Stimulated activated CD4-positive, alpha-beta T cell treated with anti-CD3 and anti-CD28 coated beads, TNF-alpha, amount 100 ng/mL, for 4 hours (primary cell): ENCODE measurements at places on chromosomes 12 and 14.

- no peak for DNase-seq
These were observed 9.1 kb downstream of the FIGNL2 start for GRCh38 chr12:51839310-51839947.

- DNase-seq = no peak
These were observed 26.4 kb downstream of the FAM222A start for GRCh38 chr12:109739747-109740693.

GRCh38 chr12:127677537-127678131 lies 589.3 kb upstream of the TMEM132C start:
- DNase-seq = peak; percentile 8

DNA sequence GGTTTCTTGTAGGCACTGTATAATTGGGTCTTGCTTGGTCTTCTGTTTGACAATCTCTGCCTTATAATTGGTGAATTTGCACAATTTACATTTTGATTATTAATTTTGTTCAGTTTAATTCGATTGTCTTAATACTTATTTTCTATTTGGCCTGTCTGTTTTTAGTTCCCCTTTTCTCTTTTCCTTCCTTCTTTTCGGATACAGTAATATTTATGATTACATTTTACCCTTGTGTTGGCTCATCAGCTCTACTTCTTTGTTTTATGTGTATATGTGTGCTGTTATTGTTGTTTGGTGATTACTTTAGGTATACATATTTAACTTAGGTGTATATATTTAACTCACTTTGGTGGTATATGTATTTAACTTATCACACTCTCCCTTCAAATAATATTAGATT lies 12.8 kb upstream of the BEGAIN start:
- DNase-seq = no peak

GRCh38 chr14:39265806-39266524 lies 32.2 kb downstream of the MIA2 start:
- no peak for DNase-seq

DNA sequence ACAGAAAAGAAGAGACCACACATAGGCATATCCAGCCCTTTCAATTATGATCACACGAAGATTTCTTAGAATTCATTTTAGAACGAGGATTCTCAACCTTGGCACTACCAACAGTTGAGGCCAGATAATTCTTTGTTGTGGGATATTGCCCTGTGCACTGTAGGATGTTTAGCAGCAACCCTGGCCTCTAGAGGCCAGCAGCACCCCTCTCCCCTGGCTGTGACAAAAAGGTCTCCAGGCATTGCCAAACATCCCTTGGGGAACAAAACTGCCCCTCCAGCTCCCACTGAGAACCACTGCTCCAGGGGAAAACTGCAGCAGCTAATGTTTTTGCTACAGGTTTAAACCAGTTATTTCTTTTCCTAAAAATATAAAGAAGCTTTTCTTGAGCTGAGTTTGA lies 7.1 kb downstream of the NT5DC3 start:
- no peak for DNase-seq

DNA sequence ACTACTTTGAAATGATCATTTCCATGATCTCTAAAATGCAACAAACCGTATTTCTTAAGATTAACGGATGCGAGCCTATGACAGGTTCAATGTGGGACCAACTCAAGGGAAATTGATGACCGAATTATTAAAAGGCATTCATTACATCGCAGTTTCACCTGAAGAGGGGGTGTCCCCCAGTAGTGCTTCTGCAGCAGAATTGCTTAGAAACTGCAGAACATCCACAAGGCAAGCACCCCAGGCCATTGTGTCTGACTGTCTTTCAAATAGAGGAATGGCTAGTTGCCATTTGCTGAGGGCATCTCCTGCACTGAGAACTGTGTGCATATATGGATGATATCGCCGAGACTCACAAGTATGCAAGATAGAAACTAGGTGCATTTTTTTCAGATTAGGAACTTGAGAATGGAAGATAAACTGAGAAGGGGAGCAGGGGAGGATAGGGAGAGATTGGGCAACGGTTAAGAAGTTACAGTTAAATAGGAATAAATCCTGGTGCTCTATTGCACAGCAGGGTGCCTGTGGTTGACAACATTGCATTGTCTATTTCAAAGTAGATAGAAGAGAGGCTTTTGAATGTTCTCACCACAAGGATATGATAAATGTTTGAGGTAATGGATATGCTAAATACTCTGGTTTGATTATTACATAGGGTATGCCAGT lies 234.3 kb upstream of the PLEKHG7 start:
- DNase-seq = no peak

GRCh38 chr12:105559310-105559709 lies 228.8 kb downstream of the C12orf75 start:
- no peak for DNase-seq

DNA sequence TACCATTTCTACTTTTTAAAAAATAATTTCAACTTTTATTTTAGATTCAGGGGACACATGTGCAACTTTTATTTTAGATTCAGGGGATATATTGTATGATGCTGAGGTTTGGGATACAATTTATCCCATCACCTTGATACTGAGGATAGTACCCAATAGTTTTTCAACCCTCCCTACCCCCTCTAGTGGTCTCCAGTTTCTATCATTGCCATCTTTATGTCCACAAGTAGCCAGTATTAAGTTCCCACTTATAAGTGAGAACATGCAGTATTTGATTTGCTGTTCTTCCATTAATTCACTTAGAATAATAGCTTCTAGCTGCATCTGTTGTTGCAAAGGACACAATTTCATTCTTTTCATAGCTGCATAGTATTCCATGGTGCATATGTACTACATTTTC lies 162.5 kb downstream of the ANKS1B start:
- DNase-seq = no peak

DNA sequence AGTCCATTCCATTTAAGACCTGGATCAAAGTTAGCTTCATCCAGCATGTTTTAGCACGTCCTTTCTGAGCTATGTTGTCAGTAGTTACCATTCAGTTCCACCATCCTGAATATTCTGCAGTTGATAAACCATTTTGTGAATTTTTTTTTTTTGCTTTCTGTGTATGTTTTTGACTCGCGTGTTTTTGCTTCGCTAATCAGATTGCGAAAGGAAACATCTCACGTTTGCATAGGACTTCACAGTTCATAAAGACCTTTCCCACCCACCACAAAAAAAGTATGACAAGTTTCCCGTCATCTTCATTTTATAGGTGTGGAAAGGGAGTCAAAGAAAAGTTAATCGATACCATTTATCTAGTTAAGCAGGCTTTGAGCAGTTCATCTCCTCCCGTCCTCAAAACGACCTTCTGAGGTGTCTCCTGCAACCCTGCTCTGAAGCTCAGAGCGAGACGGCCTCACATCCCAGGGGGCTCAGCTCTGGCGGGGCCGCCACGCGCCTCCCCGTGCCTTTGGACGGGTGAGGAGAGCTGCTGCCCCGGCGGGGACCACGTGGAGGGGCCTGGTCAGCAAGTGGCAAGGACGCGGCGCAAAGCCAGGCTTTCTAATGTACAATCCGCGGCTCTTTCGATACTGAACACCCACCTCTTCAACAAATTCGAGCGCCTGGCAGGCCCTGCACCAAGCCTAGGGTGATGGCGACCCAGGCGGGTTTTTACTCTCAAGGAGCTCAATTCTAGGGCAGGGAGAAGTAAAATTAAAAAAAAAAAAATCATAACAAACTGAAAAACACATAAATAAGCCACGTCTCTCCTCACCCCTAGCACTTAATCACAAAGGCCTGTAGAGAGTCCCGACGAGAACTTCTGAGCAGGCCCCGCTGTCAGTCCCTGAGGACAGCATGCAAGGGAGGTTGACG lies 988 bp upstream of the TMEM263 start:
- DNase-seq = peak; percentile 3

DNA sequence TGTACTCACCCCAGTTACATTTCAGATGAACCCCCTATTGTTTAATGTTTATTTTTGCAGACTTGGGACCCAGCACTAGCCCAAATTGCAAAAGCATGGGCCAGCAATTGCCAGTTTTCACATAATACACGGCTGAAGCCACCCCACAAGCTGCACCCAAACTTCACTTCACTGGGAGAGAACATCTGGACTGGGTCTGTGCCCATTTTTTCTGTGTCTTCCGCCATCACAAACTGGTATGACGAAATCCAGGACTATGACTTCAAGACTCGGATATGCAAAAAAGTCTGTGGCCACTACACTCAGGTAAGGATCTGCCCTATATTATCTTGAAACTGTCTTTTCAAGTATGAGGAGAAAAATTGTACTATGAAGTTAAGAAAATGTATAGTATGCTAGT lies 1.2 kb downstream of the GLIPR1 start:
- DNase-seq = no peak

DNA sequence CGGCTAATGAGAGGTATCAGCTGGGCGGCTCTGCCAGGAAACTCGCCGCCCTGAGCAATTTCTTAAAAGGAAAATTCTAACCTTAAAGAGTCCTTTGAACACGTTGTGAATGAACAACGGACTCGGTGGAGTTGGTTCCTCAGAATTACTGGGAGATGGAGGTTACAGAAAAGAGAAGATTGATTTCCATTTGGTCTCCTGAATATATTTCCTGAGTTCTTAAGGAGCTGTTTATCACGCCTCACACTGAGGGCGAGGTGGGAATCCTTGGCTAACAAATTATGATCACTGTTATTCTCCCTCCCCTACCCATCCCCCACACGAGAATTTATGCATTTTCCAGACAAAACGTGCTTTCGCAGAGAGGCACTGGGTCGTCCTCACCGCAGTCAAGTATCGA lies 194.5 kb upstream of the C14orf180 start:
- DNase-seq = no peak

DNA sequence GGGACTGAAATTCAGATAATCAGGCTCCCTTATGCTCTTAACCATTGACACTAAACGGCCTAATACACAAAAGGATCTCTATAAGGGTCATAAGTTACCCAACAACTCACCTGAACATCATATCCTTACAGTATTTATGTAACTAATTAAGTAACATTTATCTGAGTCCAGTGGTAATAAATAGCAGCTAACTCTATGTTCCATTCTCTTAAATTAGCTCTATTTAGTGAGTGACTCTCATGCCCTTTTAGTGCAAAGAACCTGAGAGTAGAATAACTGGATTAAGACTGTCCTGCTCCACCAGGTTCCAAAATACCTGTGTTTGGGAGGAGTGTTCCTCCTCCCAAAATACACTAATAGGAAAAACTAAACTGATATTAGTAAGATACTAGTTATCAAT lies 9.8 kb downstream of the SCAF11 start:
- DNase-seq = no peak

DNA sequence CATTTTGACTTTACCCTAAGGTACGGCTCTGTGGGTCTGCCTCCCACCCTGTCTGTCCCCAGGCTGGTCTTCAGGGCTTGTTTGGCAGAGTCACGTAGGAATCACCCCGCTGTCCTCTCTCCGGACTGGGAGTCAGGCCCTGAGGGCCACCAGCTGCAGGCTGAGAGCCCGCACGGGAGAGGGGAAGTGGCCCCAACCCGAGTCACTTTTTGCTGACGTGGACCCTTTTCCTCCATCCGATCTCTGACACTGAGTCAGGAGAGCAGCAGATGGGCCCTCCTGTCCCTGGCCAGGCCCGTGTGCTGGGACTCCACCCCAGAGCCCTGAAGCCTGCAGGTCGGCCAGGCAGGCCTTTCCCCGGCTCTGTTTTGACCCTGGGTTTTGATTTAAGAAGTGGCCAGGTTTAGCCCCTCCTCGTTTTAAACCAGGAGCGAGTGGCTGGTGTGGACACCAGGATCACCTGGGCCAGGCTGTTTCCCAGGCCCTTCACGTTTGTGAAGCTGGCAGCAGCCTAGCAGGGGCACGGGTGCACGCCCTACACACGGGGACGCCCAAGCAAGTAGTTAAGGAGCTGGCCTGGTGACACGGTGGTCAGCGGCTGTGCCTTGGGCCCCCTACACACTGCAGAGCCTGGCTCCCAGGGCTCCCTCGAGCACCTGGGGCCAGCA lies 12.5 kb upstream of the TEX22 start:
- no peak for DNase-seq

DNA sequence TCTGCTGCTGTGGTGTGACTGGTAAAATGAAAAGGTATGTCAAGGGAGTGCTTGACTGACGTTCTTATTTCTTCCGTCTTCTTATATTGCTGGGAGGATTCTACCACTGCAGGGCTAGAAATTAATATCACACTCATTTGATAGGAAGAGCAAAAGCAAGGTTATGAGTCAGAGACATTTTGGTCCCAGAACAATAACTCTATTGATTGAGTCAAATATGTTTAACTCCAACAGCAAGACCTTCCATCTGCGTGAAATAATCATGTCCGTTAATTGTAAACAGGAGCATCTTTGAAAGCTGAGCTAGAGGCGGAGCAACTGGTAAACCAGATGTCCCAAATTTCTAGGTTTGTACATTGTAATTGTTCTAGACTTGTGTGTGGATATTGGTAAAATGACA lies 1293.6 kb downstream of the AACS start:
- DNase-seq = no peak

- no peak for DNase-seq
These were observed 336.4 kb upstream of the E2F7 start for GRCh38 chr12:77401770-77402081.

- DNase-seq = no peak
These were observed 119.0 kb upstream of the SLC38A4 start for GRCh38 chr12:46944771-46945170.

- no peak for DNase-seq
These were observed 23.0 kb upstream of the ACTN1 start for GRCh38 chr14:69002069-69002468.

DNA sequence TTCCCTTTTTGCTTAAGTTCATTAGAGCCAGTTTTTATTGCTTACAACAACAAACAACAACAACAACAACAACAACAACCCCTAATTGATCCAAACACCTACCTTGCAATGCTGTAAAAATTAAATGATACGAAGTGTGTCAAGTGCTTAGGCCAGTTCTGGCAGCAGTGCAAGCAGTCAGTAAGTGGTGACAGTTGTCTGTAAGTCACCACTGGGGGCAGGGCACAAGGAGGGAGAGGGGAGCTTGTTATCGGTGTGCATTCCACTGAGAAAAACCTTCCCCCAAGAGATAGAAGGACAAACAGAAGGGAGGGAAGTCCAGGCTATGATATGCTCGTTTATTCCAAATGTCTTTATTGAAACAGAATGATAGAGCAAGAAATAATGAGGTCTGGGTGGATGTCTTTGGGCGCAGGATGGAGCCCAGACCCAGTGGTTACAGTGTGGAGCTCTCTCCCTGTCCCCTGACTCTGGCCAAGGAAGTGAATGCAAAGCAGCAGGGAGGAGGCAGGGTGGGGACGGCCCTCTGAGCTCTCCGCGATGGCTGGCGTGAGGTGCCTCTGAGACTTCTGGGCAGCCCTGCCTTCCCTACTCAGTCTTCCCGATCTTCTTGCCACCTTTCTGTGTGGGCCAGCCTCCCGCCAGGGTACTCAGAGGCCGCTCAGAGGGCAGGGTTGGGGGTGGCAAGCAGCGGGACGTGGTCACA lies 6.5 kb downstream of the SLC22A17 start:
- no peak for DNase-seq

GRCh38 chr12:28457785-28458184 lies 267.5 kb downstream of the CCDC91 start:
- DNase-seq = no peak

GRCh38 chr12:109467978-109468676 lies 9.0 kb downstream of the KCTD10 start:
- DNase-seq = no peak
